Sigmoid colon (tissue), 7 donors: ENCODE measurements at places on chromosomes 7 and 10.

- H3K4me1 ChIP-seq, result no peaks in the 10 kb centered on the region
- DNase-seq, result no peak
- peaks cover 9% of the 10 kb centered on the region for H3K27me3 ChIP-seq
- H3K36me3 ChIP-seq, result no peaks in the 10 kb centered on the region
- no peak overlapping the region for H3K4me3 ChIP-seq
These were observed 62.6 kb upstream of the EN2 start for GRCh38 chr7:155395176-155395797.

- H3K4me3 ChIP-seq, result no peak overlapping the region
- no peak for DNase-seq
- no peaks in the 10 kb centered on the region for H3K4me1 ChIP-seq
- H3K27ac ChIP-seq, result no peak overlapping the region
- H3K36me3 ChIP-seq, result no peaks in the 10 kb centered on the region
These were observed 373.1 kb downstream of the DPP6 start for GRCh38 chr7:154425271-154425670.

DNA sequence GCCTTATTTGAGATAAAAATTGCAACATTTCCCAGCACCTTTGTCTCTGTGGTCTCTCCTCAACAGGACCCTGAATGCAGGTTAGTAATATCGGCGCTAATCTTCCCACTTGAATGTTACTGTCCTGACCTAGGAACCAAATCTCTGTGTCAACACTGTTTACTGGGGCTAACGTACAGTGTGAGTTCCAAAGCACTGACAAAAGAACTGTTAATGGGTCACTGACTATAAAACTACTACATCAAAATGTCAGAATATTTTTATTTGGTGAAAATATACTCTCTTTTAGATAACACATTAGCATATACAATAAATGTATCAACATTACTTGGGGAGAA is 33.3 kb downstream of the CACUL1 start:
- DNase-seq, result no peak
- no peaks in the 10 kb centered on the region for H3K27me3 ChIP-seq
- H3K4me1 ChIP-seq, result peaks cover 27% of the 10 kb centered on the region
- H3K4me3 ChIP-seq, result no peak overlapping the region
- no peaks in the 10 kb centered on the region for H3K36me3 ChIP-seq

DNA sequence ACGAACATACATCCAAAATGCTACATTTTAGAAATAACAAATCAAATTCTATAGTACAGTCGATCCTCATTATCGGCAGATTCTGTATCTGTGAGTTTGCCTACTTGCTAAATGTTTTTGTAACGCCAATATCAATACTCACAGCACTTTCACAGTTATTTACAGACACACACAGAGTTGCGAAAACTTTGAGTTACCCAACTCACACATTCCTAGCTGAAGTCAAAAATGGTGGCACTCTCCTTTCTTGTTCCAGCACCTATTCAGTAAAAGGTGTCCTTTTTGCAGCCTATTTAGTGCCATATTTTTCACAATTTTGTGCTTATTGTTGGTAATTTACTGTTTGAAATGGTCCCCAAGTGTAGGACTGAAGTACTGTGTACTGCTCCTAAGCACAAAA is 161.7 kb downstream of the AKR1D1 start:
- no peak overlapping the region for H3K27ac ChIP-seq
- no peaks in the 10 kb centered on the region for H3K27me3 ChIP-seq
- no peaks in the 10 kb centered on the region for H3K4me1 ChIP-seq

- no peak overlapping the region for H3K27ac ChIP-seq
- H3K4me1 ChIP-seq, result no peaks in the 10 kb centered on the region
These were observed 131.8 kb downstream of the PTPN20 start for GRCh38 chr10:47042780-47043750.

DNA sequence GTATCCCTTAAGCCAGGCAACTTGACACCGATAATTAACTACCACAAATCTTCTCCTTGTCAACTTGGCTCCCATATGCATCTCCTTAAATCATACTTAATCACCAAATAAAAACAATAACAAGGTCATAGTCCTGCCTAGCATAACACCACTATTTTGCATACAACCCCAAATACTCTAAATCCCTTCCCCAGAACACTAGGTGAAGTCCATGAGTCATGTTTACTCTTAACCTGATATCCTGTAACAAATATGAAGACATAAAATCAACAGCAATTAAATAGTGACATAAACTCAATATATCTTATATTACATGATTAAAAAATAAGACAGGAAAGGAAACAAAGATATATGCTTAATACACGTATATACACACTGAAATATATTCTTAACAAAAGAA is 362.0 kb downstream of the ETV1 start:
- H3K36me3 ChIP-seq, result no peaks in the 10 kb centered on the region
- H3K4me1 ChIP-seq, result no peaks in the 10 kb centered on the region
- no peak overlapping the region for H3K4me3 ChIP-seq

DNA sequence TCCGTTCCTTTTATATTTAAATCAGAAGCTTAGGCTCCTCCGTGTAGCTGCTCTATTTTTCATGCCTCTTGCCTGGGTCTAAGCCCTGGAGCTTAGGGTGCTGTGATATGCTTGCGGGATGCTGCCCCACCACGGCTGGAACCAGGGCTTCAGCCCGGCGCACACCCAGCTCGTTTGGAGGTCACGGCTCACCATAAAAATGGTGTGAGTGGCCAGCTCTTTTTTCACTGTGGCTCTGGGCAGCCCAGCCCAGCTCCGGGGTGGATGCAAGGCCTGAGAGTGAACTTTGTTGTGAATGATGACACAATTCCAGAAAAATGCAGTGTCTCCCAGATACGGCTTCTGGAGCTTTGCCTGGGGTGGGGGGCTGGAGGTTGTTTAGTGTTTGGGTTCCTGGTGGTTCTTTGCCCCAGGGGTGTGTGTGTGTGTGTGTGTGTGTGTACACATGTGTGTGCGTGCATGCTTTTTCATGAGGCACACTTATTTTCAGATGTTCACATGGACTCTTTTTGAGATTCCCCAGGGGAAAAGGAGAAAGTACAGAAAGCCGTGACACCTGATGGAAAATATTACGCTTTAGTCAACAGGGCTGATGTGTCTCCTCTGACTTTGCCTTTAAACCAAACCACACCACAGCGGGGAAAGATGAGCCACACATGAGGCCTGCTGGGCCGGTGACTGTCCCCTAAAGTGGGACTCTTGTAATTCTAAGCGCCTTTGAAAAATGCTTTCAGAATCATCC is 46.2 kb downstream of the GRK5 start:
- no peaks in the 10 kb centered on the region for H3K27me3 ChIP-seq
- H3K27ac ChIP-seq, result peak overlapping the region; percentile 83
- no peak overlapping the region for H3K4me3 ChIP-seq
- peaks cover 81% of the 10 kb centered on the region for H3K4me1 ChIP-seq
- DNase-seq, result peak; percentile 92
- no peaks in the 10 kb centered on the region for H3K36me3 ChIP-seq

DNA sequence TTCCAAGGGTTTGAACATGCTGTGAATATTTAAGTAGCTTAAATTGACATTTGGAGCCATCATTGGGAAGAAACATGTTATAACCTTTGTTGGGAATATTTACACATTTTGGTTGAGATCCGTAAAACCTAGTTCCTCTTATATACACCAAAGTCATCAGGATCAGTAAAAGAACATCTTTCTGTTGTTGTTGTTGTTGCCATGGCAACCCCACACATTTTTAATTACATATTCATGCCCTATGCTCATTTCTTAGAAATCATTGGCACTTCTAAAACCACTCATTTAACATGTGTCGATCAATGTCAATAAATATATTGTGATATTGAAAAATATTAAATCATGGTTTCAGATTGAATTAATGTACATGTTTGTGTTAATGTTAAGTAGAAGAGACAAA is 122.6 kb downstream of the POU6F2 start:
- no peaks in the 10 kb centered on the region for H3K27me3 ChIP-seq
- no peak overlapping the region for H3K4me3 ChIP-seq
- no peak for DNase-seq
- no peaks in the 10 kb centered on the region for H3K4me1 ChIP-seq
- no peaks in the 10 kb centered on the region for H3K36me3 ChIP-seq

DNA sequence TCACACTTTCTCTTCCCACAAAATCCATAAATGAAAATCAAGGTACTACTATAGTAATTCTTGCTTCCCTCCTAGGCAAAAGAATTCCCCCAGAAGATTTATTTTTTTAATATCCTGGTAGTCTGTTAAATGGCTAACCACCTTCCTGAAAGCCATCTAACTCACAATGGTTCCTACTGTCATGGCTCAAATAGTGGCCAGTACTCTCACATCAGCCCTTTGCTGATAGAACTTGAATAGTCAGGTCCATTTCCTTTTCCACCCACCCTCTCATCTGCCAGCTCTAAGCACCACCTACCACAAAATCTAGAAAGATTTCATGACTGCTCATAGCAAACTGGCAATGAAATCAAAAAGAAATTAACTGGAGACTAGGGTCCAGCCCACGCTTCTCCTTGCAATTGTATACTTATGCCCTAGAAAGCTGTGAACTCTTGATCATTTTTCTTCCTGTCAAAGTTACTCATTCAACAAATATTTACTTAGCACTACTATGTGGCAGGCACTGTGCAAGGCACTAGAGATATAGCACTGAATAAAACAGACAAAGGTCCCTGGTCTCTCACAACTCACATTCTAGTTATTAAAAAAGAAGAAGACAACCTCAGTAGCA is 60.4 kb downstream of the ARMH3 start:
- H3K36me3 ChIP-seq, result peaks cover 77% of the 10 kb centered on the region
- no peak overlapping the region for H3K27ac ChIP-seq

DNA sequence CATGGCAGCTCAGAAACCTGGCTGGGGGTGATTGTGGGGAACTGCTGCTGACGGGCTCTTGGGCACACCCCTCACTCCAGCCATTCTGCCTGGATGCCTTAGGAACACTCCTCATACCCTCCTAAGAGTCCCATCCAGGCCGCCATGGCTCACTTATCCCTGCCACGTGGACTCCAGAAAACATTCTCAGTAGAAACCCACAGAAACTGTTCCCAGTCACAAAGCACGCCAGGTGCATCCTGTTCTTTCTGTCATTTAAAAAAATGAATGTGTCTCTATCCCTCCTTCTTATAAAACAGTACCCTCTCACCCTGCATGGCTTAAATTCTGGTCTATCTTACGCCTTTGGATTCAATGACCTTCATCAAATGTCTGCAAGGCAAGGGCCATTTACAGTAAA is 177.7 kb downstream of the CUX1 start:
- H3K27me3 ChIP-seq, result no peaks in the 10 kb centered on the region
- H3K4me3 ChIP-seq, result no peak overlapping the region
- H3K4me1 ChIP-seq, result peaks cover 12% of the 10 kb centered on the region
- no peaks in the 10 kb centered on the region for H3K36me3 ChIP-seq
- DNase-seq, result no peak
- H3K27ac ChIP-seq, result no peak overlapping the region

- no peak for DNase-seq
- no peak overlapping the region for H3K27ac ChIP-seq
- H3K4me3 ChIP-seq, result no peak overlapping the region
- no peaks in the 10 kb centered on the region for H3K27me3 ChIP-seq
- no peaks in the 10 kb centered on the region for H3K36me3 ChIP-seq
- no peaks in the 10 kb centered on the region for H3K4me1 ChIP-seq
These were observed 13.2 kb downstream of the AKR1B15 start for GRCh38 chr7:134562136-134562535.

GRCh38 chr7:64630496-64630895 is 35.4 kb upstream of the ZNF107 start:
- H3K4me1 ChIP-seq, result no peaks in the 10 kb centered on the region
- H3K27me3 ChIP-seq, result no peaks in the 10 kb centered on the region
- no peaks in the 10 kb centered on the region for H3K36me3 ChIP-seq
- no peak for DNase-seq
- no peak overlapping the region for H3K27ac ChIP-seq

DNA sequence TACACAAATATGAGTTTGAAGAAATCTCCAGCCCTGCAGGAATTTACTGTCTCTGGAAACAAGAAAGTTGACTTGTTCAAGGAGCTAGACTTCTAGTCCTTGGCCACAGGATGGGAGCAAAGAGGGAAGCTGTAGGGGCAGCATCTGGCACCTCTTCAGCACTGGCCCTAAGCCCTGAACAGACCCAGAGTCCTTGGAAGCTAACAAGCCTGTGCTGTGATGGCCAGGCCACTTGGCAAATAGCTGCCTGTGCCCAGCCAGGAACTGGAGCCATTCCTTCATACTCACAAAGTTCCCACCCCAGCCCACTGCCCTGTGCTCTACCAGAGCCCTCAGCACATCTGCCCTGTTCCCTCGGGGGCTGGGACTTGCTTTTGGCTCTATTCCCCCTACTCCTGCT is 9.4 kb upstream of the COL13A1 start:
- no peak for DNase-seq
- no peaks in the 10 kb centered on the region for H3K36me3 ChIP-seq
- H3K4me3 ChIP-seq, result no peak overlapping the region
- H3K27ac ChIP-seq, result no peak overlapping the region

GRCh38 chr7:139973101-139974050 is 89.4 kb downstream of the PARP12 start:
- H3K4me1 ChIP-seq, result no peaks in the 10 kb centered on the region

DNA sequence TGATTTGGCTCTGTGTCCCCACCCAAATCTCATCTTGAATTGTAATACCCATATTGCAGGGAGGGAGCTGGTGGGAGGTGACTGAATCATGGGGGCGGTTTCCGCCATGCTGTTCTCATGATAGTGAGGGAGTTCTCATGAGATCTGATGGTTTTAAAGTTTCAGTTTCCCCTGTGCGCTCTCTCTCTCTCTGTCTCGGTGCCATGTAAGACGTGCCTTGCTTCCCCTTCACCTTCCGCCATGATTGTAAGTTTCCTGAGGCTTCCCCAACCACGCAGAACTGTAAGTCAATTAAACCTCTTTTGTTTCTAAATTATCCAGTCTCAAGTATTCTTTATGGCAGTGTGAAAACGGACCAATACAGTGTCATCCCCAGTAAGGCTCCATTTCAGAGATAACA is 48.3 kb upstream of the CHCHD3 start:
- H3K27me3 ChIP-seq, result no peaks in the 10 kb centered on the region
- H3K4me3 ChIP-seq, result no peak overlapping the region
- no peak overlapping the region for H3K27ac ChIP-seq
- no peak for DNase-seq
- H3K4me1 ChIP-seq, result no peaks in the 10 kb centered on the region

GRCh38 chr7:25454562-25455041 is 226.3 kb upstream of the NPVF start:
- peak; percentile 69 for DNase-seq
- peak overlapping the region; percentile 7 for H3K27ac ChIP-seq
- peaks cover 16% of the 10 kb centered on the region for H3K4me1 ChIP-seq
- no peaks in the 10 kb centered on the region for H3K27me3 ChIP-seq
- H3K4me3 ChIP-seq, result peak overlapping the region; percentile 6
